ENCODE measurements at places on chromosomes 7 and 10.

DNA sequence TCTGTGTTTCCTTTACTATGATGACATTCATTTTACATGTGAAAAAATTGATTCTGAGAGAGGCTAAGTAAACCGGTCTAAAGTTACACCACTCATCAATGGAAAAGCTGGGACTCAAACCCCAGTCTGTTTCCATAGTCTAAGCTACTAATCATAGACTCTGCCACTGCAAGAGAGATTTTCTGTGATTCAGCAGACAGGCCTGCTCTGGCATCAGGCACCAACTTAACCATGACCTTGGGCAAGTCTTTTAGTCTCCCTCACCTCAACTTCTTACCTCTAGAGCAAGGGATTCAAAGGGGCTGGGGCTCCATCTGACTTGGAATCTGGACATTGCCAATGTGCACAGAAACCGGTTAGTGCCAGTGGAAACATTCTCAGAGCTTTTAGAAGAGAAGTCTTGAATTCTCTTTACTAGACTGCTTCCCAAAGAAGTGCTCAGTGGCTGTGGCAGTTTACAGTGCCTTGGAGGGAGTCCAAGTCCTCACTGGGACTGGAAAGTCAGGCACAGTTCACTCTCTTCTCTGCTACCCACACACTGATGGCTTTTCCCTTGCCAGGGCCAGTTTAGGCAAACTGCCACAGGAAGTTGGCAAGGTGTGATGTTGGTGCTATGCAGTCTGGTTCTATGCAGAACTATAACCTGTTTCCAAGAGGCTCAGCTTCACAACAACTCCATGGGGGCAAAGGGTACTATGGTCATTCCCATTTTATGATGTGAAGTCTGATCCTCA is 4.5 kb upstream of the BLNK start:
- DNase-seq = no peak

- peak; percentile 96 for DNase-seq
These were observed 343.0 kb upstream of the NPSR1 start for GRCh38 chr7:34315032-34315431.

DNA sequence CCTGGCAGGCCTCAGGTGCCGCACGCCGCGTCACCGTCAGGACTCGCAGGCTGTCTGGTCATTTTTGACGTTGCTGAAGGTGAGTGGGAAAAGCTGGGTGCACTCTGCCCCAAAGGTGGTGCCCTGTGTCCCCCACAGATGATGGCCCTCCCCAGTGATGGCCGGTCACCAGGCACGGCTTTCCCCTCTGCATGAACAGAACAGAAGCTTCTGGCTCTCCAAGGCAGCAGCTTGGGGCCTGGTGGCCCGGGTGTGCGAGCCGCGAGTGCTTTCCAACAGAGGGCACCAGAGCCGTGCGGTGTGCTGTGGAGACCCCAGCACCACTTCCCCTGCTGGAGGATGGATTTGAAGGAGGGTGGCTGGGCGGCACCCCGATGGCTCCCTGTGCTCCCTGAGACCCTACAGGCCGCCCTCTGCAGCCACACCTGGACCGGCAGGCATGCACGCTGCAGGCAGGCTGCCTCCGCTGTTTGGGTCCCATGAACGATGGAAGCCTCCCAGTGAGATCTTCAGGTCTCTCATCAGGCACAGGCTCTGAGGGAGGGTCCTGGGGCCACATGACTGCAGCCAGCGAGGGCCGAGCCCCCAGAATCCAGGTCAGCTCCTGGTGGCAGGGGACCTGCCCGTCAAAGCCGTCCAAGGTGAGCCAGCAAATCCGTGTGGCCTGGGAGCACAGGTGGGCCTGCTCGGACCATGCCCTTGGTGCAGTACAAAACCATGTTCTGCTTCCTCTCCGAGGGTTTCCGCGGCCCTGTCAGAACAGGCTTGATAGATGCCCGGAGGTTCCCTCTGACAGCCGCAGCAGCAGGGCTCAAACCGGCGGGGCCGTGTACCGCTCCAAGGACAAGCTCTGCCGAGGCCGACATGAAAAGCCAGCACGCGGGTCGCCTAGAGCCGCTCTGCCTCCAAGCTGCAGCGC is 195.4 kb downstream of the EBF3 start:
- DNase-seq = no peak

GRCh38 chr7:17497549-17498167 is 199.2 kb downstream of the AHR start:
- no peak for DNase-seq

- peak; percentile 6 for DNase-seq
These were observed 838.8 kb downstream of the GRID1 start for GRCh38 chr10:85527616-85528317.

DNA sequence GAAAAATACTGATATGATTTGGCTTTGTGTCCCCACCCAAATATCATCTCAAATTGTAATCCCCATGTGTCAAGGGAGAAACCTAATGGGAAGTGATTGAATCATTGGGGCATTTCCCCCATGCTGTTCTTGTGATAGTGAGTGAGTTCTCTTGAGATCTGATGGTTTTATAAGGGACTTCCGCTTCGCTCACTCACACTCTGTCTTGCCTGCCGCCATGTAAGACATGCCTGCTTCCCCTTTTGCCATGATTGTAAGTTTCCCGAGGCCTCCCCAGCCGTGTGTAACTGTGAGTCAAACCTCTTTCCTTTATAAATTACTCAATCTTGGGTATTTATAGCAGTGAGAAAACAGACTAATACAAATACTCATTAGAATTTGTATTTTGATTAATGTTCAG is 5.1 kb upstream of the MRPS17 start:
- DNase-seq = no peak

DNA sequence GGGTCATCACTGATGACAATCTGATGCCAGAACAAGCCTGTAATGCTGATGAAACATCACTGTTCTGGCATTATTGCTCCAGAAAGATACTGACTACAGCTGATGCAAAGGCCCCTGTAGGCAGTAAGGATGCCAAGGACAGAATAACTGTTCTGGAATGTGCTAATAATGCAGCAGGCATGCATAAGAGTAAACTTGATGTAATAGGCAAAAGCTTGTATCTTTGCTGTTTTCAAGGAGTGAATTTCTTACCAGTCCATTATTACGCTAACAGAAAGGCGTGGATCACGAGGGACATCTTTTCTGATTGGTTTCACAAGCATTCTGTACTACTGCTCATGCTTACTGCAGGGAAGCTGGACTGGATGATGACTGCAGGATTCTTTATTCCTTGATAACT is 18.7 kb downstream of the LCOR start:
- DNase-seq = peak; percentile 96

- no peak for DNase-seq
These were observed 72.6 kb downstream of the INPP5A start for GRCh38 chr10:132610071-132610701.

DNA sequence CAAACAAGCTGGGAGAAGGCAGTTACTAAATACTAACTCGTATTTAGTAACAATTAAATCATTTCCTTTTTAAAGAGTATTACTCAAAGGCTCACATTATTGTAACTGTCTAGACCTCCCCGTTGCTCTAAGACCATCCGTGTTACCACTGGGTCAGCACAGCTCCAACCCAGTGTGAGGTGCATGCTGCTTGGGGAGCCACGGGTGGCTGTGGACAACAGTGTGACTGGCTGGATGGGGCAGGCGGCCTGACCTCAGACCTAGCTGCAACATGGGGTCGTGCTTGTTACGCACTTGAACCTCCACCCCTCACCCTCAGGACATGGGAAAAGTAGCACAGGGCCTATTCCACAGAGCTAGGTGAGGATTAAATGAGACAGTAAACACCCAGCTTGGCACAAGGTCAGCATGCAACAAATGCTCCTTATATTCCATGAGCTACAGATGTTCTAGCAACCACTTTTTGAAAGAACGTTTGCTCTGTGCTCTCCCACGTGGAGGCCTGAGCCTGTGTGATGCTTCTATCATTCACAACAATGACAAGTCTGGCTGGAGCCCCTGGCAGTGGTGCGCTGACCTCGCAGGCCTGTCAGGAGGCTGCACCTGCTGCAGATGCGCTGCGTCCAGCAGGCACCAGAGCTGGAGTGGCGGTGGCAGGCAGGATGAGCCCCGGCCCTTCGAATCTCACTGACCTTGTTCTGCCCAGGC is 135.7 kb downstream of the PKD1L1 start:
- DNase-seq = no peak

GRCh38 chr7:70044064-70044463 is 445.8 kb downstream of the AUTS2 start:
- no peak for DNase-seq

DNA sequence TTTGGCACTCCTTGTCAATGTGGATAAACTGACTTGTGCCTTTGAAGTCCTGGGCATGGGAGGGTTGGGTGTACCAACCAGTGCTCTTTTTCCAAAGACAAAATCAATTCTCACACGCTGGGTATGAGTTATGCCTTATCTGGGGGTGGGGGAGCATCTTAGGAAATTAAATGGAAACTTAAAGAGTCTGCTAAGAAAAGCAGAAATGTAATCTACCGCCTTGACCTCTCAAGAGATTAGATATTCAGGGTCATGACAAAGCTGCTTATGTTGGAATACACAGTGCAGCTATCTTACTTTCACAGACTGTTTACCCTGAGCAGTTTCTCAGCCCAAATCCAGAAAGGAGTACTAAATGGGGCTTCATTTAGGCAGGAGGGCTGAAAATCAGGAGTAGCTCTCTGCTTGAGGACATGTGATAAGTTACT is 2.6 kb downstream of the MEST start:
- DNase-seq = no peak

DNA sequence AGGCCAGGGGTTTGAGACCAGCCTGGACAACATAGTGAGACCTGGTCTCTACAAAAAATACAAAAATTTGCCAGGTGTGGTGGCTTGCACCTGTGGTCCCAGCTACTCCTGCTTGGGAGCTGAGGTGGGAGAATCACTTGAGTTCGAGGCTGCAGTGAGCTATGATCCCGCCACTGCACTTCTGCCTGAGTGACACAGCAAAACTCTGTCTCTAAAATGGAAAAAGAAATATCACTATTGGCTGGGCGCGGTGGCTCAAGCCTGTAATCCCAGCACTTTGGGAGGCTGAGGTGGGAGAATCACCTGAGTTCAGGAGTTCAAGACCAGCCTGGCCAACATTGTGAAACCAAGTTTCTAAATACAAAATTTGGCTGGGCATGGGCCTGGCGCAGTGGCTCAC is 44.9 kb upstream of the RASGEF1A start:
- no peak for DNase-seq

- peak; percentile 81 for DNase-seq
These were observed 18.6 kb upstream of the VDAC2 start for GRCh38 chr10:75191821-75192568.

GRCh38 chr7:1532456-1533254 is 2.2 kb downstream of the MAFK start:
- DNase-seq = peak; percentile 69

GRCh38 chr7:95684505-95684904 is 87.8 kb upstream of the DYNC1I1 start:
- no peak for DNase-seq

DNA sequence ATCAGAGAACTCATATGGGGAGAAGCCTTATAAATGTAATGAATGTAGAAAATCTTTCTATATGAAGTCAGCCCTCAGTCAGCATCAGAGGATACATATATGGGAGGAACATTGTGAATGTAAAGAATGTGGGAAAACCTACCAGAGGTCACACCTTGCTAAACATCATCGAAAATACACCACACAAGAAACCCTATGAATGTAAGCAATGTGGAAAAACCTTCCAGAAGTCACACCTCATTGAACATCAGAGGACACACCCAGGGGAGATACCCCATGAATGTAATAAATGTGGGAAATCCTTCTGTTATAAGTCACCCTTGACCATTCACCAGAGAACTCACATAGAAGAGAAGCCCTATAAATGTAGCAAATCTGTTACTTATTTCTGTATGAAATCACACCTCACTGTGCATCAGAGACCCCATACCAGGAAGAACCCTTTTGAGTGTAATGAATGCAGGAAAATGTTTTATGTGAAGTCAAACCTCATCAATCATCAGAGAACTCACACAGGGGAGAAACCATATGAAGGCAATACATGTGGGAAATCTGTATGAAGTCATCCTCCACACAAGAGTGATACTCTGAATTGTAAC is 30.8 kb downstream of the ZNF12 start:
- DNase-seq = no peak

DNA sequence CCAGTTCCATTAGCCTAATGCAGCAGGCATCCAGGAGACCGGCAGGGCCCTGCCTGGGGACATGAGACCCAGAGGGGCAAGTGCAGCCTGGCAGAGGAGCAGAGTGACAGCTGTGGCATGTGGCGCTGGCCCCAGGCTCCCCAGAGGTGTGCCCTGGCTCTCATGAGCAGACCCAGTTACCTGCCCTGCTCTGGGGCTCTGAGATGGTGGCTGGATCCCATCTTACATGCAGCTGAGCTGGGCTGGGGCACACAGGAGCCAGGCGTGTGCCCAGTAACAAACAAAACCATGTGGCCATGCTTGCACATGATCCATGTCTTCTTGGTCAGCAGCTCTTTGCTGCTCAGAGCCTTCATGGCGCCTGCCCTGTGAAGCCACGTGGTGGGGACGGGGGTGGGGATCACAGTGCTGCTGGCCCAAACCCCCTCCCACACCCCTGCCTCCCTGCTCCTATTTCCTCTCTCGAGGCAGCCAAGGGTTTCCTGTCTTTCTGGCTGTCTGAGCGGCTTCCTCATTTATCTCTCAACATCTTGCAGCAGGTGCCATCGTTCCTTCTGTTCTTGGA is 40.3 kb upstream of the GTF2I start:
- DNase-seq = no peak

- no peak for DNase-seq
These were observed 137.2 kb downstream of the VIPR2 start for GRCh38 chr7:159007364-159007995.

DNA sequence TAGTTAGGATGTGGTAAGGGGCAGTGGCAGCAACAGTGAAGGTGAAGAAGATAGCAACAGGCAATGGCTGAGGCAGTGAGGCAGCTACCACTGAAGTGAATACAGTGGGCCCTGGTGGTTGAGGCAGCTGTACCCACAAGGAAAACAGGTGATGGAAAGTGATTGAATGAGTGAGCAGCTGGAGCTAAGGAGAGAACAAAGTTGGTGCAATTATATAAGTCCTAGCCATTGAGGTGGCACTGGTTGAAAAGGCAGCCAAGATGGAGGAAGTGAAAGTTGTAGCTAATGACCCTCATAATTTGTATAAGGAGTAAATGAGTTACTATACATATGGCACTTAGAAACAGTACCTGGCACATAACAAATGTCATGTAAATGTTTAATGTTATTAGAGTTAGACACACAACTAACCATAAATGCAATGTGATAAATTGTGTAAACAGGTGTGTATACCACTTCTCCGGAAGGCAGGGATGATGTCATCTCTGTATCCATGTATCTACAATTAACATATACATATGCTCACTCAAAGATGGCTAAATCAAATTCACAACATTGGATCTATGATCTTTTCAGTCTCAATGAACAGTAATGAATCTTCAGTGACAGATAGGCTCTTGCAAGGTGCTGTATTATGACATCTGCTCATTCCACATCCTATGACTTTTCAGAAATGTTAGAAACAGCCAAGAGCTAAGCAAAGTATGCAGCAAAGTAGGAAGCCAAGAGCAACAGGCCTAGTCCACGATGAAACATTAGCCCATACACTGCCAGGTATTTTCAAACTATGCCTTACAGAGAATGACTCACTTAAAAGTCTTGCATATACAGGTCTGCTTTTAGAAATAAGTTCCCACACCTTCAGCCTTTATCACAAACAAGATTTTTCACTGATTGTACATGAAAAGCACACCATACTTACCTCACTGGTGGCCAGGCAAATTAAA is 10.7 kb downstream of the XPNPEP1 start:
- DNase-seq = peak; percentile 78

- DNase-seq = no peak
These were observed 72.1 kb downstream of the GNAI1 start for GRCh38 chr7:80206763-80207162.

GRCh38 chr10:48453451-48454301 is 147.2 kb downstream of the MAPK8 start:
- DNase-seq = no peak

Data from fibroblast of upper back skin (primary cell).